ENCODE measurements at places on chromosomes 16 and 17.

GRCh38 chr16:76926595-76926994, 264.4 kb upstream of the MON1B start:
- DNase-seq, result no peak

DNA sequence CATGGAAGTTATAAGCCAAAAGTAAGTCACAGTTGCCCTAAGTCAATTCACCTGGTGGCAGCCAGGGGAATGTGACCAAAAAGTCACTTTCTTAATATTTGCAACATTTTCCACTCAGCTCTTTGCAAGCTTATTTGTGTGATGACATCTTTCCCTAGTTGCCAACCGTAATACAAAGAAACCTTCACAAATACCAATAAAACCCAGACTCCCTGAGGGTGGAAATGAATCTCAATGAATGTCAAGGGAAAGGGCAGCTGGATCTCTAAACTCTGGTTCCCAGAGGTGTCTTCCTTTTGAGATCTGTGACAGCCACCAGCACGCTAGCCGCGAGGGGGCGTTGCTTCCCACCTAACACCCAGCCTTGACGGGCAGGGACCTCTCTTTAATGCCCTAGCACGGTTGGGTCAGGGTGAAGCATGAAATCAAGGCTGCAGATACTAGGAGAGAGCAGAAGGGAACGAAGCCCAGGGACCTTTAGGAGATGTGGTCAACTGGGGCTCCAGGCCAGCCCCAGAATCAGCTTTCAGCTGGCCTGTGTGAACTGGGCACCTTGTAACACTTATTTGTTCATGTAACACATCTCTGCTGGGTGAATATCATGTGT, 82.2 kb downstream of the CMC2 start:
- DNase-seq, result no peak

DNA sequence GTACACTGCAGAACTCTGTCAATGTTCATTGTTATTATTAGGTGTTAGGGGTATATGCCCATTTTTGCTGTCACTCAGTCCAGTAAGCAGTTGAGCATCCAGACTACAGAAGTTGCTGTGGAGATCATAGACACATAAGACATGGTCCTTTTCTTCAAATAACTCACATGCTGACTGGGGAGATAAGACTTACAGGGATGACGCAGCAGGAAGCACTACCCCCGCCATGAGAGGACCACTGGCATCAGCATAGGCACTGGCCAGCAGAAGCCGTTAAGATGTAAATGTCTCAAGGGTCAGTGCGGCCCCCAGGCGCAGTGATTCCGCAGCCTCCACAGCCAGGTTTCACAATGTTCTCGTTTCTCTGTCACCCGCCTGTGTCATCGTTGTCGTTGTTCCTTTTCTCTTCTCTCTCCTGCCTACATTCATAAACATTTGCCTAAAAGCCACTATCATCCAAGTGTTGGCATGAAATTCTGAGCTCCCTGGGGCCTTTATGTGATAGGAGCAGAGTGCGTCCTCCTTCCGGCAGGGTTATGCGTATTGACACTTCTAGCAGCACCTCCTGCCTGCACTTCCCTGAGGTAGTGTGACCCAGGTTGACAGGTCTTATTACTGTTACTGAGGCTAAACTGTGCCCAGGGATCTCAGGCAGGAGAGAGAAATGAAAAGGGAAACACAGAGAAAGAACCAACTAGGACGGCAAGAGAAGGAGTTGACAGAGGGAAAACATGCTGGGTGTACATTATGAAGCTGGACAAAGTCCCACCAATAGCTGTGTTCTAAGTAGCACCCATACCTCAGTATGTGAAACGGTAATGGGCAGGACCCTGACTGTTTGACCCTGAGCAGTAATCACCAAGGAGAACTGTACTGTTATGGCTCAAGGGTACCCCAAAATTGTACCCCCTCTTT, 17.9 kb downstream of the TANGO6 start:
- DNase-seq, result no peak

GRCh38 chr16:46918905-46919792, 35.0 kb downstream of the GPT2 start:
- DNase-seq, result no peak

DNA sequence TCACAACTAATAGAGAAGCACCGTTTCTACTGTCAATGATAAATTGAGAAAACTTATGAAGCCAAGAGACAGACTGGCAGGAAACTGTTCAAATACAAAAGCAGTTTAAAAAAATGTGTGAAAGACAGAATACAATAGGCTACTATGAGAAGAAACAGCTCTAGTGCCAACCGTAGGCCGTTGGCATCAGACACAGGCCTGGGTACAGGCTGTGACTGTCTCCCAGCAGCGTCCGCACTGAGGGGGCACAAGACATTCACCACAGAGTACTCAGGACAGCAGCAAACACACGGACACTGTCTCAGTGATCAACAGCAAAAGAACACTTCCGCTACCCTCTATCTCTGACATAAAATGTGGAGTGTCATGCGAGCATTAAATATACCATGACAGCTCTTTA, 7.8 kb upstream of the C1QBP start:
- DNase-seq, result no peak

DNA sequence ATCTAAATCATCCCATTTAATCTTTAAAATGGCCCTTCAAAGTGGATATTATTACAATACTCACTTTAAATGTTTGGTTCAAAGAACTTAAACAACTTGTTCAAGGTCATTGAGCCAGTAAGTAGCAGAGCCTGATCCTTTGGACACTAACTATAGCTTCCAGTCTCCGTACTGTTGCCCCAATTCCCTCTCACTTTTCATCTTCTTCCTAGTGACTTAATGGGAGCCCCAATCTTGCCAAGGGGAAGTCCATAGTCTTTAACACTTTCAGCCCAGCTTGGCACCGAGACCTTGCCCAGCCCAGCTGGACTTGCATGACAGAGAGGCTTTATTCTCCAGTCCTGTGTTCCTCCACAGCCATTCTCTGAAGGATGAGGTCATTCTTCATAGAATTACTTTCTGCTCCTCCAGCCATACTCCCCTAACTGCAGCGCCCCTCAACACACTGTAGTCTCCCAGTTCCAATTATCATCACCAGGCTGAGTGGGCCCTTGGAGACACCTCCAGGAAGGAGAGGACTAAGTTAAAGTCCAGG, 49.2 kb upstream of the NLK start:
- no peak for DNase-seq

GRCh38 chr16:17228708-17229055, 242.1 kb downstream of the XYLT1 start:
- no peak for DNase-seq

GRCh38 chr16:28984619-28985135, at the start of gene LAT:
TSS of gene LAT (plus strand) at chr16:28985052. CDS start at chr16:28985418, 366 bp downstream.
- DNase-seq, result no peak

DNA sequence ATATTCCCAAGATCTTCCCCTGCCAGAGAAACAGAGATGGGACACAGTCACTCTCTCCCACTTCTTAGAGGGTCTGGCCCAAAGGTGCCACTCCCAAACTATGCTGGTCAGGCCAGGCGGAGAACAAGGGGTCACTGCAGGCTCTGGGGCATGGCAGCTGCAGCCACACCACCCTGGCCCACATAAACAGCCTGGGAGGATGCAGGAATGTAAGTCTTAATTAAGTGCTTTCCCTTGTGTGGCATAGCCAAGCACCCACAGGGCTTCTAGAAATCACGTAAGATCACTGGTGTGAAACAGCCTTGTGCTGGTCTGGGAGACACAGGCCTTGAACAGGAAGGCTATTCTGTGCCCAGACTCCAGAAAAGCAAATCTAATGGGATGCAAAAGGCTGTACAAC, 31.5 kb downstream of the ABCC12 start:
- DNase-seq, result no peak

- no peak for DNase-seq
These were observed 9.4 kb downstream of the ELMO3 start for GRCh38 chr16:67208154-67208896.

GRCh38 chr16:51820176-51820575, 669.1 kb upstream of the SALL1 start:
- DNase-seq, result no peak

- DNase-seq, result no peak
These were observed 4.3 kb upstream of the NXN start for GRCh38 chr17:983921-984320.

DNA sequence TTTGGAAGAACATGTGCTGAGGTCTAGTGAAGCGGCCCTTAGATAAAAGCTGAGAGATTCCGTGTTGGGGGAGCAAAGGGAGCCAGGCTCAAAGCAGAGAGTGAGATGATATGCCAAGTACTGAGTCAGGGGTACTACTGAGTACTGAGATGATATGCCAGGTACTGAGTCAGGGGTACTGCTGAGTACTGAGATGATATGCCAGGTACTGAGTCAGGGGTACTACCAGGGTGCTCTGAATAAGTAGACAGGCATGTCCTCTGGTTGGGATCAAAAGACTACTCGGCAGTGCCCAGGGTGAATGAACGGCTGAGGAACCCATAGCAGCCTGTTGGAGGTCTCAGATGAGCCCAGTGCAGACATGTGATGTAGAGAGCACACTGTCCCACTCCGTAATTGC, 239.0 kb downstream of the SOX9 start:
- no peak for DNase-seq

GRCh38 chr17:40315206-40315605, 6.2 kb downstream of the RARA start:
- no peak for DNase-seq

DNA sequence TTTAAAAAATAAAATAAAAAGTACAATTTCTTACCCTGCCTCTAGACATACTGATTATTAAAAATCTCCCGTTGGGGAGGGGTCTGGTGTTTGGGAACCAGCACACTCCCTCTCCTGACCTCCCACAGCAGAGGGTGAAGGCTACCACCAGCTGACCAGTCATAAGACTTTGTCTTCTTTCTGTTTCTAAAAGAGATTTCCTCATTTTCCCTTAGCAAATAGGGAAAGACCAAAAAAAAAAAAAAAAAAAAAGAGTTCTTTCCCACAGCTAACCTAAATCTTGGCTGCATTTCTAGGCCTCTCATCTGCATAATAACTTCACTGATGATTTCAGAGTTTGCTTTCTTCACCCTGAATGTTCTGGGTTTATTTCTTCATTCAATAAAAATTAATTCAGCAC, 30.3 kb downstream of the CDK5RAP3 start:
- no peak for DNase-seq

DNA sequence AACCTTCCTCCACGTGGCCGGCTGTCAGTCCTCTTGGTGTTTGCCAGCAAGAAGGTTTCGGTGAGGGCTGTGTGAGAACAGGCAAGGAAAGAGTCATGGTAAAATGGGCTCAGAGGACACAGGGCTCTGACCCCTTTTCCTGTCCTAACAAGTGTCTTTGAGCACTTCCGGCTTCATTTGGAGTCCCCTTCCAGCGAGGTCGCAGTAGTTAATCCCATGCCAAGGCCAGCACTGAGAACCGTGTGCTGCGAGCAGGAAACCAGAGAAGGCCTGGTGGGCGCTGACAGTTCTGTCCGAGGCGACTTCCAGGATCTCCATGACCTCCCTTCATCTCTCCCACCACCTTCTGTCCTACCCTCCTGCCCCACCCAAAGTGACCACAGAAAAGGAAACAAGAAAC, 168.1 kb downstream of the ZFHX3 start:
- DNase-seq, result no peak

DNA sequence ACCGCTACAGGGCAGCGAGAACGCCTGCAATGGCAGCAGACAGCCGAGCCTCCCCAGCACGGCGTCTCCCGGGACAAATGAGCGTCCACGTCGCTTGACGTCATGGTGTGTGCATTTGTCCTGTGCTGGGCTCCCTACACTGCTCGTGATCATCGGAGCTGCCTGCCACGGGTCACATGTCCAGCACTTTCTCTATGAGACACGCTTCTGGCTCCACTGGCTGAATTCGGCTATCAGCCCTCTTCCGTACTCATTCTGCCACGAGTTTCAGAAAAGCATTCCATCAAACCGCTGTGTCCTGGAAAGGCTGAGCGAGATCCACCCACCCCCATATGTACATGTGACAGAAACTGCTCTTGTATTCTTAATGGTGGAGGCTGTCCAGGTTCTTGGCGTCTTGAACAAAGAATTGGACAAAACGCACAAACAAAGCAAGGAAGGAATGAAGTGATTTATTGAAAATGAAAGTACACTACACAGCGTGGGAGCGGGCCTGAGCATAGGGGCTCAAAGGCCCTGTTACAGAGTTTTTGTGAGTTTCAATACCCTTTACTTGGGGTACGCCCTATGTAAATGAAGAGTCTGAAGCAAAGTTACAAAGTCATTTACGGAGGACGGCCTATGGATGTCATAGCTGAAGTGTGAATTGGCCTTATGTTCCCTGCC, 28.5 kb upstream of the SHCBP1 start:
- DNase-seq, result no peak

DNA sequence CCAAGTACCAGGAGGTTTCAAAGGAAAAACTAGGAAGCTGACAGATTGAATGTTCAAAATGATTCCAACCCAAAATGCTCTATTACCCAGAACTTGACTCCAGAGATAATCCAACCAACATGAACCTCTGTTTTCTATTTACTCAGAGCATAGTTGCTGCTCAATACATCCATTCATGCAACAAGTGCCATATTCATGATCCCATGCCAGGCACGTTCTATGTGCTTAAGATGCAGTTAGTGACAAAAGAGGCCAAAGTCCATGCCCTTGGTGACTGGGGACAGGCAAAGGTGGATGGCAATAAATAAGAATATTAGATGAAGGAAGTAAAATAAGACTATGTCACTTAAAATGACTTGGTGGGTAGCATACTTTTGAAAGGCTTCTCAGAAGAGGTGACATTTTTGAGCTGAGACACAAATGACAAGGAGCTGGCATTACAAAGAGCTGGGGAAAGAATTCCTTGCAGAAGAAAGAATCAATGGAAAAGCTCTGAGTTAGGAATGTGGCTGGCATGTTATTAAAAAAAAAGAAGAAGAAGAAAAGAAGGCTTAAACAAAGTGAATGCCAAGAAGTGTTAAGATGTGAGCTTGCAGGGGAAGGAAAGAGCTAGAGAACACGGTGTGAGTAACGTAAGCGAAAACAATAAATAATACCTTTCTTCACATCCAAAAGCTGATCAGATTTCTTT, 34.5 kb downstream of the TOX3 start:
- no peak for DNase-seq

- no peak for DNase-seq
These were observed 284.5 kb downstream of the MAF start for GRCh38 chr16:79316004-79316458.

DNA sequence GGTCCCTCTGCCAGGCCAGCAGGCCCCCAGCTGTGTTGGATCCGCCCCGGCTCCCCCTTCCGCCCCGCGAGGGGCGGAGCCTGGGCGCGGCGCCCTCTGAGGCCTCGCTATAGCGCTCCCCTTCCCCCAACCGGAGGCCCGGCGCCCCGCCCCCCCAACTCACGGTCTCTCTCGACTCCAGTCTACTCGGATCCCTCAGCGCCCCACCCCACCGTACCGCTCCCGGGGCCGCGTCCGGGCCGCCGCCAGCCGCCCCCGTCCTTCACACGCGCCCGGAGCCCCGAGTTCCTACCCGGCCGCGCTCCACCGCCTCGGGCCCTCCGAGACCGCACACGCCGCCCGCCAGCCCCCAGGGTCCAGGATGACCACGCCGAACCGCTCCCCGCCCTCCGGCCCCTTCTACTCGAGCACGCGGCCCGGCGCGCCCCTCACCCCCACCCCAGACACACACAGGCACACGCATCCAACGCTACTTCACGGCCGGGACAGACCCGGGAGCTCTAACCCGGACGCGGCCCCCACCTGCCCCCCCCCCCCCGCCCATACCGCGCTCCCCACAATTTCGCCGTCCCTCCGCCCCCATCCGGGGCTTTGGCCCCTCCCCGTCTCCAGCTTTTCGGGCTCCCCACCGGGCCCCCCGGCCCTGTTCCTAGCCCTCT, 1.4 kb downstream of the PHF23 start:
- no peak for DNase-seq

- DNase-seq, result no peak
These were observed 92.9 kb downstream of the IRF8 start for GRCh38 chr16:85991856-85992255.

- no peak for DNase-seq
These were observed 674.3 kb downstream of the WWOX start for GRCh38 chr16:78773706-78774105.

GRCh38 chr17:46092991-46093390, 93.9 kb downstream of the STH start:
- no peak for DNase-seq

Data from AG04450 (cell line).